ENCODE measurements at places on chromosomes 7 and 10. TPM values are rescaled to one million over a fixed set of nuclear protein-coding genes. Genes with fewer than 3 reads are reported as not detected.
A peak's percentile ranks its signal among the peaks of the same experiment; 100 is the strongest.

DNA sequence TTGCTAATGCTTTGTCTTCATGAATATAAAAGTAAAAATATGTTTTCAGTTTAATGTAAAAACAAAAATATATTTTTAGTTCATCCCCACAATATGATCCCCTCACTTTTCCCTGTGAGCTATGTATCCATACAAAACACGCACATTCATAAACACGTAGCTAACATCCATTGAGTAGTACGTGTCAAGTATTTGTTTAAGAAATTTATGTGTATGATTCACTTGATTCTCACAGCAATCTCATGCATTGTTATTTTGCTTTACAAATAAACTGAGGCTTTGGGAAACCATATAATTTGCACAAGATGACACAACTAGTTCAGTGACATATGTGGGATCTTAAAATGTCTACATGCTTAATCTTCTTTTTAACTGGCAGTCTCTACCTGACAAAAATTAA lies 329.6 kb upstream of the SEMA3C start:
- no peak for DNase-seq

GRCh38 chr7:333393-333764 lies 43.4 kb downstream of the FOXL3 start:
- peak; percentile 79 for DNase-seq

- DNase-seq: no peak
These were observed 287.8 kb upstream of the CDC14C start for GRCh38 chr7:48636391-48637015.

Gene MET
- 13.4 TPM for polyA plus RNA-seq

GRCh38 chr10:116451711-116452337 lies 24.2 kb downstream of the PNLIPRP3 start:
- DNase-seq: no peak

GRCh38 chr10:12689893-12690292 lies 311.6 kb downstream of the CCDC3 start:
- DNase-seq: no peak

DNA sequence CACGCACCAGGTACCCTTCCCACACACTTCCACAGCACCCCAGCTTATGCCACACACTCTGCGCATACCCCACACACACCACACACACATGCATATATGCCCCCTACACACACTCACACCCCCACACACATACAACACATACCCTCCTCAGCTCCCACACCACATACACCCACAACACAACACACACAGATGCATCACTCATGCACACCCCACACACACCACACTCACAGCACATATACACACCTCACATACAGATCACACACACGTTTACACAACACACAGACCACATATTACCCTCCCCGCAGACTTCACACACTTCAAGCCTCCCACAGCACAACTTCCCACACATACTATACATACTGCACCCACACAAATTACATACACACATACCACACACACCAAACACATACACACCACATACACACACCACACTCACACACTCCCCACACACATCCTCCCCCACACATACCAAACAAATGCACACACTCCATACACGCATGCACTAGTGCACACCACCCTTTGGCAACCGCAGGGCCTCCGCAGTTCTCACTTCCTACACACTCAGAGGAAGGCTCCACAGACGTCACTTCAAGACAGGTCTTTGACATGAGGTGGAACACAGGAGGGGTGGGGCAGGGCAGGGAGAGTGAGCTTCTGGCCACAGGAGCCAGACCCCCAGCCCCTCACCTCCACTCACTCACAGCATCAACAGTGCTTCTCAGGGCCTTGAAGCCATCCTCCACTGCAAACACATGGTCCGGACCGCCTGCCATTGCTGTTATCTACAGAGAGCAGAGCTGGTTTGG lies 18.5 kb upstream of the ANTXRL start:
- no peak for DNase-seq

GRCh38 chr7:45653209-45653907 lies 79.2 kb downstream of the ADCY1 start:
- no peak for DNase-seq

Gene C10orf105
- polyA plus RNA-seq: not detected

- no peak for DNase-seq
These were observed 240.5 kb downstream of the ETV1 start for GRCh38 chr7:13748998-13749397.

DNA sequence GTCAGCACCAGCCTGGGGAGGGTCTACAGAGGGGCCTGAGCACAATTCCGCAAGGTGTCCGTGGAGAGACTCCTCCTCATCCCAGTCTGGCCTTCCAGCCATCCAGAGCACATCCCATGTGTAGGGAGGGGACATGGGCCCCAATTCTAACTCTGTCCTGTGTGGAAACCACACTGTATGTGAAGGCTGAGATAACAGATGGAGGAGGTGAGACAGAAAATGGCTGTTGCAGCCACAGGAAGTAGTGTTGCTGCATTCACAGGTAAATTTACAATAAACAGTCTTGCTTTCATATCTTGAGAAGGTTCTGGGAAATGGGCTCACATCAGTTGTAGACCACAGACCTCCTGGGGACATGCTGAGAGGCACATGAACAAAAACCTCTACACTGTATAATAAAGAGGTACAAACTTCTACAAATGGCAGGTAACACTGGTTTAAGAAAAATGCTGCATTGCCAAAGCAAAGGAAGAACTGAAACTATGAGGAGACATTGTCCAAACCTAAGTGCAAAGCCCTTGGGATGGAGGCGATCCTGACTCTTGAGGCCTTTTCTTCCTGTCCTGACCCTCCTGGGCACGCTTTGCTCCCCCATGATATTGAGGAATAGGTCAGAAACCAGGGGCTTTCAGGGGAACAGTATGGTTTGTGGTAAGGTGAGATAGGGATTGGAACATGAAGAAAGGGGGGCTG lies 21.6 kb upstream of the GIMAP2 start:
- no peak for DNase-seq

- no peak for DNase-seq
These were observed 23.5 kb downstream of the HTR5A start for GRCh38 chr7:155093596-155093995.

Gene SLIT1
- 0.06 TPM for polyA plus RNA-seq

DNA sequence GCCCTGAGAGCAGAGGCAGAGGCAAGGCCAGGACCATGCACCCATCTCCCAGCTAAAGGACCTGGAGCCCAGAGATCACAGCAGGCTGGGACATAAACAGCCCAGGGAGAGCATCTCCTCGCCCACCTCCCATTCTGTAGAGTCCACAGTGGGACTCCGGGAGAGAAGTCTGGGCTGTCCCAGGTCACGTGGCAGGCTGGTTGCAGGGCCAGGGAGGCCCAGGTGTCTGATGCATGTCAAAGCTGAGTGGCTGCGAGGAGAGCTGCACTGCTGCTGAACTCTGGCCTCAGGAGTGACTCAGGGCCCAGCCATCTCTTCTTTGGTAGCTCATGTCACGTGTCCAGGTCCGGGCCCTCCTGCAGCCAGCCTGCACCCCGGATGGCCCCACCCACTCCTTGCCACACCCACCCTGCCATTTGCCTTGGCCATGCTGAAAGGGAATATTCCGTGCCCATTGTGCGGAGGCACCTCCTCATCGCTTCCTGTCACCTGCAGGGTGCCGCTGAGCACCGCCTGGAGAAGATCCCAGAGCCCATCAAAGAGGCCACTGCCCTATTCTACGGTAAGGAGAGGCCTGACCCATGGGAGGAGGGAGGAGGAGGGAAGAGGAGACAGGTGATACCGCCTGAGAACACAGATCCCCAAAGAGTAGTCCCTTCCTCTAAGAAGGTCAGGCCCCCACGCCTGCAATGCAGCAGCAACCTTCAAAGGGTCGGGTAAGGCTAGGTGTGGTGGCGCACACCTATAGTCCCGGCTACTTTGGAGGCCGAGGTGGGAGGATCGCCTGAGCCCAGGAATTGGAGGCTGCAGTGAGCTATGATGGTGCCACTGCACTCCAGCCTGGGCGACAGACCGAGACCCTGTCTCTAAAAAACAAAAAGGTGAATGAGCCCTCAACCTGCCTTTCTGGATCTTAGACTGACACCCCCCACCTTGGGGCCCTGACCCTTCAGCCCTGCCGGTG lies 12.6 kb upstream of the SH2B2 start:
- no peak for DNase-seq

Data from kidney (tissue), 22 donors.